GM23338 (cell line): ENCODE measurements at places on chromosomes 1 and 21. TPM values are rescaled to one million over a fixed set of nuclear protein-coding genes. Genes with fewer than 3 reads are reported as not detected.

The TNFAIP8L2 gene
- not detected in 2 replicates for total RNA-seq

The CLCNKB gene
- 1.2 and 1.3 TPM in 2 replicates for total RNA-seq

The LY9 gene
- total RNA-seq = not detected in 2 replicates

The PIK3C2B gene
- total RNA-seq = 17.4 and 19.0 TPM in 2 replicates

The CCDC185 gene
- total RNA-seq = 0.08 and 0.56 TPM in 2 replicates

The CYP4Z1 gene
- not detected in 2 replicates for total RNA-seq

The KIAA0040 gene
- 10.2 and 11.9 TPM in 2 replicates for total RNA-seq

The VCAM1 gene
- not detected in 2 replicates for total RNA-seq

The GPR61 gene
- total RNA-seq = 0.58 TPM in 1 of 2 replicates, not detected in the other

The OR2T35 gene
- not detected in 2 replicates for total RNA-seq

The BOLA1 gene
- 13.4 and 18.4 TPM in 2 replicates for total RNA-seq

The MAEL gene
- total RNA-seq = 0.35 and 0.76 TPM in 2 replicates

The HSD11B1 gene
- total RNA-seq = not detected in 2 replicates

The MYOC gene
- total RNA-seq = not detected in 2 replicates

The FAM151A gene
- 0.10 TPM in 1 of 2 replicates, not detected in the other for total RNA-seq

The PLPPR4 gene
- 1.1 and 2.3 TPM in 2 replicates for total RNA-seq

The PYHIN1 gene
- not detected in 2 replicates for total RNA-seq

The HES5 gene
- 0.21 TPM in 1 of 2 replicates, not detected in the other for total RNA-seq

The ACTA1 gene
- total RNA-seq = 7.1 and 8.8 TPM in 2 replicates

The TSACC gene
- 0.66 and 2.5 TPM in 2 replicates for total RNA-seq

The PER3 gene
- 10.4 and 16.4 TPM in 2 replicates for total RNA-seq

The GJA8 gene
- total RNA-seq = not detected in 2 replicates

The SMG7 gene
- total RNA-seq = 79.4 and 96.4 TPM in 2 replicates

The WARS2 gene
- total RNA-seq = 12.6 and 14.3 TPM in 2 replicates

The OR10Z1 gene
- total RNA-seq = not detected in 2 replicates

The SPRR2F gene
- not detected in 2 replicates for total RNA-seq

The ECE1 gene
- total RNA-seq = 45.0 and 48.0 TPM in 2 replicates

The SH2D5 gene
- total RNA-seq = 24.8 and 29.2 TPM in 2 replicates

The OXCT2 gene
- 2.8 and 4.0 TPM in 2 replicates for total RNA-seq
